Activated CD4-positive, alpha-beta T cell treated with anti-CD3 and anti-CD28 coated beads for 48 hours (primary cell): ENCODE measurements at places on chromosomes 3 and 15.

GRCh38 chr3:113552851-113553250 is 20.5 kb downstream of the SIDT1 start:
- DNase-seq, result no peak

DNA sequence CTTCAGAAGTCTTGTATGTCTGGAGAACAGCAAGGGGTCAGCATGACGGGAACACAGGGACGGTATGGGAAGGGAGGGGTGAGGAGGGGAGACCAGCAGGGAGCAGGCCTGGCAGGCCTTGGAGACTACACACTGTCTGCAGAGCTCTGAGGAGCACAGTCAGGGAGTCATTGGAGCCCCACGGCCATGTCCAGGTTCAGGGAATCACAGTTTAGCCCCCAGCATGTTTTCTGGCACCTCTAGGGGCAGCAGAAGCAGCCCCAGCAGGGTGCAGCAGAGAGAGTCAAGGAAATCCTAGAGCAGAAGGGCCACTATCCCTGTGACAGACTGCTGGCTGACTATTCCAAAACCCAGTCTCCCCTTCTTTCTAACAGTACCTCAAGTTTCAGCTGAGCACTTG is 3.2 kb downstream of the LAMP3 start:
- peak; percentile 23 for DNase-seq

GRCh38 chr15:86392874-86393273 is 313.2 kb downstream of the AGBL1 start:
- no peak for DNase-seq

- DNase-seq, result no peak
Measured at GRCh38 chr3:32093204-32093603, 13.2 kb upstream of the GPD1L start.

DNA sequence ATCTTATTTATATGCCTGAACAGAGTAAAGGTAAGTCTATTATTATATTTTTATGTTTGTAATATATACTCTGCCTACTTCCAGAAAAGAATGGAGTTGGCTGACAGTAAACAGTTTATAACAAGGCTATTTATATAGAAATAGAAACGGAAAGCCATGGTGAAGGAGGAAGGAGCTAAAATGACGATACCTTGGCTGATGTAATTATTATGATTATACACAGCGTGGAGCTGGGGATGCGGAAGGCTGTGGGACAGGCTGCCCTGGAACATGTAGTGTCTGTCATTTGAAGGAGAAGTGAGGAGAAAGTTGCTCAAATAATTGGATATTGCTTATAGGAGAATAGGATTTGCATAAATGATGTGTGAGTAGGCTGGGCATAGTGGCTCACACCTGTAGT is 37.8 kb downstream of the CEMIP start:
- DNase-seq, result no peak

DNA sequence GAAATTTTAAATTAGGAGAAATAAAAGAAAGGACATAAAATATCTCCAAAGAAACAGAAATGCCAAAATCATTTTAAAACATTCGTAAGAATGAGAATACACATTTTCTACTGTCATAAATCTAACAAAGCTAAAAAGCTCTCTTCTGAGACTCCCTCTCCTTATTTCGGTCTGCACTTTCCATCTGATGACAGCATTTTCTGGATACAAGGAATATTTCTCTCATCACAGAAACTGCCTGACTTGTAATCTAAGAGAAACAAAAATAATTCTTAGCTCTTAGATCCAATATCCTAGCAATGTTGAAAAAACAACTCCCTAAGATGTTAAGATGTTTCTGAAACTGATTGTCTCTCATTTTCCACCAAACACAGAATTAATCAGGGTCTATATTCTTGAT is 93.5 kb downstream of the PEAK1 start:
- DNase-seq, result no peak

- no peak for DNase-seq
Measured at GRCh38 chr3:186784820-186785494, 1.6 kb downstream of the EIF4A2 start.

- DNase-seq, result no peak
Measured at GRCh38 chr3:141575879-141576743, 89.3 kb downstream of the RASA2 start.

DNA sequence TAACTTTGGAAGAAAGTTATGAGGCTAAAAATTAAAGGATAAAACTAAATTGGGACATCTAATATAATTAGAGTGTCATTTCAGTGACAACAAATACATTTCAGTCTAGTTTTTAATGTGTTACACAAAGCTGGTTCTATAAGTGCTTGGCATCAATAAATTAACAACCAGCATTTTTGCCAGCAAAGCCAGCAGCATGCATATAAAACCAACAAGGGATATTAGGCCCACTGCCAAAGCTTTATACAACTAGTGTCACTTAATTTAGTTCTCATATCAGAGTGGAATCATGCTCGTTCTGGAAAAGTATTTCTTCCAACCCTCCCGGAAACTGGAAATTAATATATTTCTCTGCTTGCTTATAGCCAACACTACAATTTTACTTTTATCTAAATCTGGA is 88.8 kb downstream of the THBS1 start:
- DNase-seq, result no peak

GRCh38 chr3:37218206-37218605 is 43.8 kb upstream of the LRRFIP2 start:
- DNase-seq, result no peak

DNA sequence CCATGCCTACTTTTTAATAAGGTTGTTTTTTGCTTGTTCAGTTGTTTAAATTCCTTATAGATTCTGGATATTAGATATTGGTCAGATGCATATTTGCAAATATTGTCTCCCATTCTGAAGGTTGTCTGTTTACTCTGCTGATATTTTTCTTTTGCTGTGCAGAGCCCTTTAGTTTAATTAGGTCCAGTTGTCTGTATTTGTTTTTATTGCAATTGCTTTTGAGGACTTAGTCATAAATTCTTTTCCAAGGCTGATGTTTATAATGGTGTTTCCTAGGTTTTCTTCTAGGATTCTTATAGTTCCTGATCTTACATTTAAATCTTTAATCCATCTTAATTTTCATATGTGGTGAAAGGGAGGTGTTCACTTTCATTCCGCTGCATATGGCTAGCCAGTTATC is 77.4 kb downstream of the PTPRG start:
- no peak for DNase-seq

DNA sequence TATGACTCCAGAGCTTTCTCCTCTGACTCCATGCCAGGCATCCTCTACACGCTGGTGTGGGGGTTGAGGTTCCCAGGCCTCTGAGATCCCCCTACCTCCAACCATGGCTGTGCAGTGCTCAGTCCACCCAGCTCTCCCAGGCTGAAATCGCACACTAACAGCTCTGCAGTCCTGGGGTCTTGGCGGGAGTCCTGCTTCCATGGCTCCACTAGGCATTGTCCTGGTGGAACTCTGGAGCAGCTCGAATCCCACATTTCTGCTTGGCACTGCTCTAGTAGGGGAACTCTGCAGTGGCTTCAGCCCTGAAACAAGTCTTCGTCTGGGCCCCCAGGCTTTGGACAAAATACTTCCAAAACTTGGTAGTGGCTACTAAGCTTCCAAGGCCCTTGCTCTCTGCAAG is 50.7 kb downstream of the ROPN1B start:
- DNase-seq, result no peak

DNA sequence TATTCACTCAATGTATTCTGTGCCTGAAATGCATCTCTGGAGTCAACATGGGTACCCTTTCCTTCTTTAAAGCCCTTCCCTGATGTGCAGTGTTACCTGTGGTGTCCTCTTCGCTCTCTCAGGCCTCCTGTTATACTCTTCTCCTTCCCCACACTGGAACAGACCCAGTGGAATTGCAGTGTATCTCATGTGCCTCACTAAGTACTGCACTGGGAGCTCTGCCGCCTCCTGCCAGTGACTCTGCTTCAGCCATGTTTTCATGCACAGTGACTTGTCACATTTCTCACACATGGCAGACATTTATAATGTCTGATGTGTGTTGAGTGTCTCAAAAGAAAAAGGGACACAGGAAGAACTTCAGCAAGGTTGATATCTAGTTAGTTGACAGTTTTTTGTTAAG is 191.0 kb downstream of the KLHL25 start:
- no peak for DNase-seq

DNA sequence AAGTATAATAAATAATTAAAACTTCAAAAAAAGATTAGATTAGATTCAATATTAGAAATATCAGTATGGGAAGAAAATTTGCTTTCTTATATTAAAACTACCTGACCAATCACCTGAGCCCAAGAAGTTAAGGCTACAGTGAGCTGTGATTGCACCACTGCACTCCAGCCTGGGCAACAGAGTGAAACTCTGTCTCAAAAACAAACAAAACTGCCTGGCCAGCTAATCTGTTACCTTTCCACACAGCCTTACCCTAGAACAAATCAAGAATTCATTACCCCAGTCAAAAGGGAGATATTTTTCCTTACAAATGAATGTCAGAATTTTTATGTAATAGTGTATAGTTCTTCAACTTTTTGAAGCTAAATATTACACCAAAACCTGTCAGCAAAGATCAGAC is 117.0 kb upstream of the MANF start:
- no peak for DNase-seq

DNA sequence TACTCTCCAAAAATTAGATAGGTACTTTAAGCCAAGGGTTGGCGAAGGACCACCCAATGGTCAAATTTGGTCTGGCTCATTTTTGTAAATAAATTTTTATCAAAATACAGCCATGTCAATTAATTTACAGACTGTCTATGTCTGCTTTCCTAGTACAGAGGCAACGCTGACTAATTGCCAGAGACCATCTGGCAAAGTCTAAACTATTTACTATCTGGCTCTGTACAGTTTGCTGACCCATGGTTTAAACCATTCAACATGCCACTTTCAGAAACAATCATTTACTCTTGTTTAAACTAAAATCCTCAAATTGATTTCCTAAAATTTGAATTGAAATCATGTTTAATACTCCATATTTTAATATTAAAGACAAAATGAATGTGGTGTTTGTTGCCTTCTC is 25.9 kb downstream of the CBLB start:
- no peak for DNase-seq

DNA sequence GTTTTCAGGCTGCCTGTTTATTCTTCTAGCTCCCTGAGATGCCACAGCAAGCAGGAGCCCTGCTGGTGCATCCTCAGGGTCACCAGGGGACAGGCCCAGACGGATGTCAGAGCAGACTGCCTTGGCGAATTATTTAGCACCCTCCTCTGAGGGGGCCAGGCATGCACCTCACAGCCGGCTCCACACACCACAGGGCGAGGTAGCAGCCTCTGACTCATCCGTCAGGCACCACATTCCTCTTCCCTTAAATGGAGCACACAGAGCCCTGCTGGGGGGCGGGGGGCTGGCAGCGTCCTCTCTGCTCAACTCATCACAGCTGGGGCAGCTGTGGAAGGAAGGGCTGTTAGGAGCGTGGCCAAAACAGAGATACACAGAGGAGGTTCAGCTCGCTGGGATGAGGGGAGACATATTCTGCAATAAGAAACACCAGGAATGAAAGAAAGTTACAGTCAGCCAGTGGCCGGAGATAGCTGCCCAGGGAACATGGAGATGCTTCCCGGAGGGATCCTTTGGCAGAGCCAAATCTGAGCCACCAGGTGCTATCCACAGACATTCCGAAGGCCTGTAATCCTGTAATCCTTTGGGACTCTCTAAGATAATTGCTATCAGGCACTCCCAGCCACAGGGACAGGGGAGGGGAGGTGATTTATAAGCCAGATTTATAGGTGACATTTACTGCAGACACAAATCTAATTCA is 13.9 kb upstream of the PRICKLE2 start:
- no peak for DNase-seq

- DNase-seq, result no peak
Measured at GRCh38 chr3:74000725-74001124, 376.0 kb upstream of the PDZRN3 start.

DNA sequence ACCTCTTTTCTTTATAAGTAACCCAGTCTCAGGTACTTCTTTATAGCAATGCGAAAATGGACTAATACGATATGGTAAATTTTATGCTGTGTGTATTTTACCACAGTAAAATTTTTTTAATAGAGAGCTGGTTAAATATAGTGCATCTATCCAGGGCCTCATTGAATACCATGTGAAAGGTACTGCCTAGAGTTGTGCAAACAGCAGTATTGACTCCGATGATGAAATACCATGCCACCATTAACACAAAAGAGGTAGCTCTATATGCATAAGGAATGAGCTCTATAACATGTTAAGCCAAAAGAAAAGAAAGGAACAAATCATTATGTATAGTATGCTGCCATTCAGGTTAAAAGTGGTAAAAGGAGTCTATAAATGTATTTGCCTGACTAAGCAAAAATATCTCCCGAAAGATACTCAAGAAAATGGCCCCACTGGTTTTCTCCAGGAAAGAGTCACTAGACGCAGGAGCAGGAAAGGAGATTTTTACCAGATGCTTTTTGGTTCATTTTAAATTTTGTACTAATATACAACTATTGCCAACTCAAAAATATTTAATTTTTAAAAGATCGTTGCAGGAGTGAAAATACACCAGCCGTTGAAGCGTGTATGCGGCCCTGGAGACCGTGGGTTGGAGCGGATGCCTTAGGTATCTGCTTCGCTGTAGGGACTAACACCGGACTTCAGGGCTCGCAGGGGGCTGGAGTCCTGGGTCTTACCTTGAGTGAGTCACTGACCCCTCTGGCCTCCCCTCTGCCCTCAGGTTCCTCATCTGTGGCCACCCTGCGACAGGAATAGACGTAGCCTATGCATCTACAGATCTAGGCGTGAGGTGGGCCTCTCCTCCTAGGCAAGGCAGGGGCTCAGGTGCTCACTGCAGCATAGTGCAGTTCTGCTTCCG is 120.1 kb downstream of the CHSY1 start:
- no peak for DNase-seq

GRCh38 chr15:40302981-40303380 is 4.8 kb downstream of the PLCB2 start:
- DNase-seq, result no peak

DNA sequence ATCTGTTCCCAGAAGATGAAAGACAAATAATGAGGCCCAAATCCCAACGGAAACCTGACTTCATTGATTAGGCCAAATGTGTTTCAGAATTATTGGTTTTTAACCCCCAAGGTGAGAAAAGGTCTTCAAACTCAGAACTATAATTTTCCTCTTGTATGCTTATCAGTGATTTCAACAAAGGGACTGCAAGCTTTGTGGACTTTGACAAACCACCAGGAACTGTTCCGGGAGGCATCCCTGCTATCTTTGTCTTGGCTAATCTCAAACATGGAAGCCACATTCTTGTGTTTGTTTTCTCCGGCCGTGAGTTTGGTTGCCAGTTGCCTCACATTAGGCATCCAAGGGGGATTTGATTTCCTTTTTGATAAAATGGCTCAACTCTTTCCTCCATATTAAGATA is 19.5 kb downstream of the ARHGEF3 start:
- no peak for DNase-seq

DNA sequence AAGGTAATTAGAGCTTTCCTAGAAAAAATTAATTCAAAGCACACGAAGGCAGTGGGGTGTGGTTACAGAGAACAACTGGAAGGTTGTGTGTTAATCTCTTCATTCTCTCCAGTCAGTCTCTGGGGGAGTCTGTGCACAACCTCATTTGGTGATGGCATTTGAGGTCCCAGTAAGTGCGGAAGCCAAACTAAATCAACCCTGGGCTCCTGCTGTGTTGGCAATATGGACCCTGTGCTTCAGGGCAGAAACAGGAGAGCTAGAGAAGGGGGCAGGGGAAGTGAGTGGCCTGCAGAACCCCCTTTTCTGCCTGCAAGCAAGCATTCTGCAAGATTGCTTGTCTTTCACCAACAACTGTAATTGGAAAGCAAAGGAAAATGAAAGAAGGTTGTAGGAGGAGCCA is 195.9 kb upstream of the ST8SIA2 start:
- DNase-seq, result no peak

- DNase-seq, result no peak
Measured at GRCh38 chr15:66711862-66712261, 9.8 kb downstream of the SMAD6 start.

GRCh38 chr3:155957412-155957880 is 87.0 kb downstream of the GMPS start:
- no peak for DNase-seq
